Effector memory CD4-positive, alpha-beta T cell (primary cell): ENCODE measurements at places on chromosomes 16 and 17.

DNA sequence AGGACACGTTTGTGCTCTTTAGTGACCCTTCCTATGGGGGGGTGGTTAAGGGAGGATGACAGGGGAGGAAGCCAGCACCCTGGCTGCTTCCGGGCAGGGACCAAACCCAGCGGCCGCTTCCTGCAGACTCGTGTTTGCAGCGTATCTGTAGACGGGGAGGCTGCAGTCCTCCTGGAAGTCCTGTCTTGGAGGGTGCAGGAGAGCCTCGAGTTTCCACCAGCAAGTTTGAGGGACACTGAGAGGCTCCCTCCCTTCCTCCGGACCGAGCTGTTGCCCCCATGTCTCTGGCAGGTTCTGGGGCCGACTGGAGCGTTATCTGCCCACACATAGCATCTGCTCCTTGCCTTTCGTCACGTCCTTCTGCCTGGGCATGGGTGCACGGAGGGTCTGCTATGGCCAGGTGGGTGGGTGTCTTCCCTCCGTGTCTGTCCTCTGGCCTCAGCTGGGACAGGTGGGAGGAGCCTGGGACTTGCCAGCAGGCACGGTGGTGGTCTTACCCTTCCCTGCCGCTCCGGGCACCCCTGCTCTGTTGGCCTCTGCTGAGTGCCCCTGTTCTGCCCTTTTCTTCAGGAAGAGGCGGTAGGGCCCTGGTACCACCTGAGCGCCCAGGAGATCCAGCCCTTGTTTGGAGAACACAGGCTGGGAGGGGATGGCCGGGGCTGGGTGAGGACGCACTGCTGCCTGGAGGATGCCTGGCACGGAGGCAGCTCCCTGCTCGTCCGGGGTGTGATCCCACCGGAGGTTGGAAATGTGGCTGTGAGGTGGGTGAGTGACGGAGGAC, 8.8 kb downstream of the ENGASE start:
- DNase-seq, result no peak

DNA sequence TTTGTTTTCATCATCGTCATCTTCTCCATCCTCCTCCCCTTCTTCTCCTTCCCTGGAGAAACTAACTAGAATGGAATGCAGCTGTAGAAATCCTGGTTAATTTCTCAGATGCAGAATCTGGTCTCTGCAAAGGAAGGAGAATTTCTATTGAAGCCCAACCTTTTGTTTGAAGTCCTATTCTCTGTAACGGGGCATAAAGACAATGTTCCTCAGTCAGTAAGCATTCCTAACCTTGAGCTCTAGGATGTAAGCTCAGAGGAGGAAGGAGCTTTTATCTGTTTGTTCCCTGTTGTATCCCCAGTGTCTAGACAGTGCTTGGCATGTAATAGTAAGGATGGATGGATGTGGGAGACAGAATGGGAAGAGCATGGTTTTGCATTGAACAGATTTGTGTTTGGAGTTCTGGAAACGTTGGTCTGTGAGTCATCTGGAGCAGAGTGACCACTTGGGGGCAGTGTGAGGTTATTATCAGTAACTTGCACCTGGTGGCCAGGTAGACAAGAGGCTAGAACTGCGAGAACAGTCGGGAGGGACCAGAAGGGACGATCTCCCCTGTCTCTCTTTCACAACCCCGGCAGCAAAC, 363.7 kb downstream of the SNX29 start:
- DNase-seq, result no peak

GRCh38 chr16:23829454-23829853, 6.3 kb upstream of the PRKCB start:
- DNase-seq, result no peak

- no peak for DNase-seq
Observed at GRCh38 chr17:59878624-59879023, 14.1 kb downstream of the TUBD1 start.
